Lung (tissue), 17 donors: ENCODE measurements at places on chromosomes 1 and 21.

DNA sequence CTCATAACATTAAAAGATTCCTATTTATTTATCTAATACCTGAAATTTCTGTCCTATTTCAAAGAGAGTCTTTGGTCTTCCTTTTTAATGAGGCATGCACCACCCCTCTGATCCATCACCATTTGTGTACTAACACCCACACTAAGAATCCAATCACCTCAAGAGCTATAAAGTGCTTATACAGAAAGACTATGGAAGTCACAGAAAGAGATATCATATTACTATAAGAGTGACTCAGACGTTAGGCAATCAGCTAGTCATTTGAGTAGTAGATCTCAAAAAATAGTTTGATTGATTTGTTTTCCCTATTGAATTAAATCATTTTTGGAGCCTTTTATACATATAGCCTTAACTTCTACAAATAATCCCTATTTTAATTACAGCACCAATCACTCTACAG lies 46.1 kb downstream of the NME7 start:
- no peak for DNase-seq

GRCh38 chr1:41751804-41752513 lies 166.8 kb downstream of the HIVEP3 start:
- DNase-seq = no peak

GRCh38 chr1:244458781-244459180 lies 2.3 kb upstream of the CATSPERE start:
- no peak for DNase-seq

- peak; percentile 63 for DNase-seq
Measured at GRCh38 chr1:195637539-195637938, 970.7 kb downstream of the KCNT2 start.

DNA sequence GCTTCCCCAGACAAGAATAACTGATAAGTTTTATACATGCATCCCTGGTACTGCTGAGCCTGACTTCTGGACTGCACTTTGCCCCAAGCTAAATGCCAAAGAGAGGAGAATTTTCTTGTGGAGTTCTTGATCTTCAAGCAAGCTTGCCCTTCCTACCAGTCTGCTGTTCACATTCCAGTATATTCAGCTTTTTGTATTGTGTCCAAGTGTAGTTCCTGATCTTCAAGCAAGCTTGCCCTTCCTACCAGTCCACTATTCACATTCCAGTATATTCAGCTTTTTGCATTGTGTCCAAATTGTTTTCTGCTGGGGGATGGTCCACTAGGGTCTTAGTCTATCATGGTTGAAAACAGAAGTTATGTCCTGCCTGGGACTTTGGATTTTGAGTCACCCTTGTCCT lies 894 bp upstream of the TSEN15 start:
- DNase-seq = no peak

DNA sequence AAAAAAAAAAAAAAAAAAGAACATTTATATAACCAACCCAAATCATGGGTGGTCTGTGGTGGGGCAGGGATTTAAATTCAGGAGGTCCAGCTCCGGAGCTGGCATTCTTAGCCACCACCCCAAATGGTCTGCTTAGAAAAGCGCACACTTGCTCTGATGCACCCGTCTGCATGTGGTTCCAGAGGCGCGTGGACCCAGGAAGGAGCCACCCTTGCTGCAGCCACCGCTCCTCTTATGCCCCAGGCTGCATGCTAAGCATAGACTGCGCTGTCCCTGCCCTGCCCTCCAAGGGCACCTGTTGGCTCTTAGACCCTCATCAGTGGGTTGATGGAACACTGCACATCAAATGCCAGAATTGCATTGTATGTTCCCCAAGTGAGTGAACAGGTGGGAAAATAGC lies 41.4 kb downstream of the ATP5PO start:
- no peak for DNase-seq

GRCh38 chr1:43002116-43002515 lies 43.4 kb upstream of the SLC2A1 start:
- DNase-seq = no peak

GRCh38 chr1:61655453-61655852 lies 69.5 kb downstream of the TM2D1 start:
- DNase-seq = no peak

GRCh38 chr1:156627313-156627880 lies 8.2 kb downstream of the HAPLN2 start:
- DNase-seq = peak; percentile 39

GRCh38 chr1:110210604-110211495 lies 736 bp downstream of the KCNC4 start:
- DNase-seq = peak; percentile 37

GRCh38 chr1:53125623-53126360 lies 16.6 kb downstream of the SLC1A7 start:
- peak; percentile 50 for DNase-seq

- no peak for DNase-seq
Measured at GRCh38 chr21:24223624-24224023, 1383.7 kb downstream of the MRPL39 start.

DNA sequence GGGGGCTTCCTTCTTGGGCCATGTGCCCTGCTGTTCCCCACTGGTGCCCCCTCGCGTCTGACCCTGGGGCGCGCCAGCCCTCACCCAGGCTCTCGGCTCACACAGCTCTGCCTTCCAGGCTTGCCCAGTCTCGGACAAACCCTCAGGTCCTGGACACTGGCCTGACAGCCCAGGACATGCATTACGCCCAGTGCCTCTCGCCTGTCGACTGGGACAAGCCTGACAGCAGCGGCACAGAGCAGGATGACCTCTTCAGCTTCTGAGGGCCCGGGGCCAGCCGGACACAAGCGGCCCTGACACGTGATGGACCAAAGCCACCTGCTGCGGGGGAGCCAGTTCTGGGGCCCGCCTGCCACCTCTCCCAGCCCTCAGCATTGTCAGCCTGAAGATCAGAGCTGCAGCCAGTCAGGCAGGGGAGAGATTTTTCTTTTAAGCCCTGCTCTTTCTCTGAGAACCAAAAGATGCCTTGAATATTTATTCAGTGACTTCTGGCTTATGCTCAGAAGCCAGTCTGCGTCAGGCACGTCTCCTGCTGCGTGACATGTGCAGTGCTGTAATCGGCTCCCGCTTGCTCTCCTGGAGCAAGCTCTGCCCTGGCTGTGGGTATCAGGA lies 23.4 kb downstream of the LDLRAP1 start:
- no peak for DNase-seq

GRCh38 chr1:225653463-225654276 lies 747 bp upstream of the ENAH start:
- DNase-seq = peak; percentile 82

DNA sequence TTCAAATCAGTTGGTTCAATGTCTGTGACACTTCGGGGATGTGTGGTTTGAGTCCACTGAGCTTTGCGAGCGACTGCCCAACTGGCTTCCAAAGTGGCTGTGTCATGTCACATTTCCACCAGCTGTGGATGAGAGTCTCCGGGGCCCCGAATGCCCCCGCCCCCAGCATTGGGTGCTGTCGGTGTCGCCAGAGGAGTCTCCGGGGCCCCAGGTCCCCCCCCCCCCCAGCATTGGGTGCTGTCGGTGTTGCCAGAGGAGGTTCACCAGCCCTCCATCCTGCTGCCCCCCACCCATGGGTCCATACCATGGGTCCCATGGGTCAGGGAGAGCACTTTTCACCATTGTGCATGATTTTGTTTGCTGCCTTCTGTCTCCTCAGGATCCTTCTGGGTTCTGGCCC lies 9.0 kb upstream of the SMYD3 start:
- no peak for DNase-seq

DNA sequence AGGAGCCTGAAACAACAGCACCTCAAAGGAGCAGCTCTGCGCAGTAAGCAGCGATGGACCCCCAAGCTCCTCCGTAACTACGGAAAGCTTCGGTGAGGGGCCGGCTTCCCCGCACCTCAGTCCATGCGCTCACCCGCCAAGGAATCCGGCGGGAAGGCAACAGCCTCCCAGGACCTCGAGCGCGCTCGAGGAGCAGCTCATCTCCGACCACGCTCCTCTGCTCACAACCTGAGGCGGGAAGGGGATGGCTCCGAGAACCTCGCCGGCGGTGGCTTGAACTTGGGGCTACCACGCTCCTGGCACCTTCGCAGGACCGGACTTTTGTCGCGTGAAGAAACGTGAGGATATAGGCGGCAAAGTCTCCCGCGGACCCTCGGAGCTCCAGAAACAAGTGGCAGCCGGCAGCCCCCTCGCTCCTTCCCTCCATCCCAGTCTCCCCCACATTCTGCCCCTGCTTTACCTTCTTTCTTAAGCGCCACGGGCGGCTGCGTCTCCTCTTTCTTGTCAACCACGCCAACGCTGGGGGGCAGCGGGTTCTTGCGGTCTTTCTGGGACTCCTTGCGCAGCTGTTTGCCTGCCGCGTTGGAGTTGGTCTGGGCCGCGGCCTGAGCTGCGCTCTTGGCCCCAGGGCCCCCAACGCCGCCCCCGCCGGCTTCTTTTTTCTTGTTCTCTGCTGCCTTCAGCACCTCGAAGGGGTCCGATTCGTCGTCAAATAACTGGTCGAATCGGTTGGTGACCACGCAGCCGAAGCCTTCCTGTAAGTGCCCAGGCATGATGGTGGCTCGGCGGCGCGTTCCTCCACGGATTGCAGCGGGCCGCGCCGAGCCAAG lies 459 bp downstream of the SERBP1 start:
- DNase-seq = peak; percentile 40

DNA sequence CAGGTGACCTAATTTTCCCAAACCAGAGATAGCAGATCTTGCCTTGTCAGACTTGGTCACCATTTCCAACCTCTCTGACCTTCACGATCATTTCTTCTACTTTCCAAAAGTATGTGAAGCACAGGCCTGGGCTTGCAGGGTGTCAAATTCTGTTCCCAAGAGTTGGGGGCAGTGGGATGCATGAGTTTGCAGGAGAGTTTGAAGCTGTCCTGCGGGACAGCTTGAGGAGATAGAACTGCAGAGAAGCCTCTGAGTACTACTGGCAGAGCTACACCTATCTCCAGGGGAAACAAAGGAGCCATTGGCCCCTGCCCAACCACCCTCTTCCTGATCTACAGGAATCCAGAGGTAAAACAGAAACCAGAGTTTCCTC lies 11.3 kb downstream of the TXNIP start:
- DNase-seq = no peak

- no peak for DNase-seq
Measured at GRCh38 chr1:228898582-228898992, 163.3 kb downstream of the RHOU start.

GRCh38 chr1:187631381-187631675 lies 802.6 kb downstream of the PLA2G4A start:
- DNase-seq = no peak

DNA sequence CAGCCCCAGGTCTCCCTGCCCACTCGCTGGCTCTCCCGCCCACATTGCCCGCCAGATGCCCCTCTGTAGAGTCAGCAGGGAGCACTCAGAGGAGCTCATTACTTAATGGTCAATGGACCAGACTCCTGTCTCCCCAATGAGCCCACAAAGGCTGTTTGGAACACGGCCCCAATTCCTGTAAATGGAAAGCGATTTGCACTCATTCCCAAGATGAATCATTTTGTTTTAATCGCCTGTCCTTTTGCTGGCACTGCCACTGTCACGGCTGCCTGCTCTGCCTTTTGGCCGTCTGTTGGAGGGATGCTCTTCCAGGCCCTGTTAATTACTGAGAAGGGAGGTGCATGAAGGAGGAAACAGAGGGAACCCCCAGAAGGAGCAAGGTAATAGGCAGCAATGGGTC lies 44.8 kb upstream of the ATP2B4 start:
- no peak for DNase-seq

DNA sequence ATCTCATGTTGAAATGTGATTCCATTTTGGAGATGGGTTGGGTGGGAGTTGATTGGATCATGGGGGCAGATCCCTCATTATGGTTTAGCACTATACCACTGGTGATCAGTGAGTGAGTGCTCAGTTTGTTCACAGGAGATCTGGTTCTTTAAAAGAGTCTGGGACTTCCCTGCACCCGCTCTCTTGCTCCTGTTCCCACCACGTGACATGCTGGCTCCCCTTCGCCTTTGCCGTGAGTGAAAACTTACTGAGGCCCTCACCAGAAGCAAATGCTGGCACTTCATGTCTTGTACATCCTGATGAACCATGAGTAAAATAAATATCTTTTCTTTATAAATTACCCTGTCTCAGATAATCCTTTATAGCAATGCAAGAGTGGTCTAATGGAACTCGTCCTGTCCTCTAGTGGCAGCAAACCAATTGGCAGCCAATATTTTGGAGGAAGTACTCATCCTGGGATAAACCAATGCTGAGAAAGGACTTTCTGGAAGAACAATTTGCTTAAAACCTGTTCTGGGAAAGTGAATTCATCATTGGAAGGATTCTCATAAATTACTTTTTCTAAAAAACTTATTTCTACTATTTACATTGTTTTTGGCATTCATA lies 27.8 kb upstream of the CYP4A11 start:
- DNase-seq = no peak

- DNase-seq = no peak
Measured at GRCh38 chr1:178607718-178608408, 95.0 kb downstream of the TEX35 start.

DNA sequence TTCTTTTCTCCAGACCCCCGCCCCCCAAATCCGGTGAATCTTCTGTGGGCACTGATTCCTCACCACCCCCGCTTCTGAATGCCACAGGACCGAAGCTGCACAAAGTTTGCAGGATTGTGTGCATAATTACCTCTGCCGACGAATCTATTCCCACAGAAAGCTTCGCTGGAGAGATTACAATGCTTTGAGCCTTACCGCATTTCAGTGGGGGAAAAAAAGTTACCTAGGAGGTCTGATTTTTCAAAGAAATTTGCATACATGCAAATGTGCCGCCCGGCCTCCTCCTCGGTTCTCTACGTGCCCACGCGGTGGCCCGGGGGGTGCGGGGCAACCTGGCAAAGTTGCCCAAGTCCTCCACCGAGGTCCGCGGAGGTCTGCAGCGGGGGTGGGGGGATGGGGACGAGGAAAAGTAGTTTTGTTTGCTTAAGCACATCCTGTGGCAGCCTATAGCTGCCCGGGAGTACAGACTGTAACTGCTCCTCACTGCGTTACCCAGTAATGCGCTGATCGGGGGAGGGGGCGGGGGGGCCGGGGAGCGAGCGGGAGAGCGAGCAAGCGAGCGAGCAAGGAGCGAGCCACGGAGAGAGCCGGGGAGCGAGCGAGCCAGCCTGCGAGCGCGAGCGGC lies 563 bp upstream of the NFIA start:
- DNase-seq = peak; percentile 91

DNA sequence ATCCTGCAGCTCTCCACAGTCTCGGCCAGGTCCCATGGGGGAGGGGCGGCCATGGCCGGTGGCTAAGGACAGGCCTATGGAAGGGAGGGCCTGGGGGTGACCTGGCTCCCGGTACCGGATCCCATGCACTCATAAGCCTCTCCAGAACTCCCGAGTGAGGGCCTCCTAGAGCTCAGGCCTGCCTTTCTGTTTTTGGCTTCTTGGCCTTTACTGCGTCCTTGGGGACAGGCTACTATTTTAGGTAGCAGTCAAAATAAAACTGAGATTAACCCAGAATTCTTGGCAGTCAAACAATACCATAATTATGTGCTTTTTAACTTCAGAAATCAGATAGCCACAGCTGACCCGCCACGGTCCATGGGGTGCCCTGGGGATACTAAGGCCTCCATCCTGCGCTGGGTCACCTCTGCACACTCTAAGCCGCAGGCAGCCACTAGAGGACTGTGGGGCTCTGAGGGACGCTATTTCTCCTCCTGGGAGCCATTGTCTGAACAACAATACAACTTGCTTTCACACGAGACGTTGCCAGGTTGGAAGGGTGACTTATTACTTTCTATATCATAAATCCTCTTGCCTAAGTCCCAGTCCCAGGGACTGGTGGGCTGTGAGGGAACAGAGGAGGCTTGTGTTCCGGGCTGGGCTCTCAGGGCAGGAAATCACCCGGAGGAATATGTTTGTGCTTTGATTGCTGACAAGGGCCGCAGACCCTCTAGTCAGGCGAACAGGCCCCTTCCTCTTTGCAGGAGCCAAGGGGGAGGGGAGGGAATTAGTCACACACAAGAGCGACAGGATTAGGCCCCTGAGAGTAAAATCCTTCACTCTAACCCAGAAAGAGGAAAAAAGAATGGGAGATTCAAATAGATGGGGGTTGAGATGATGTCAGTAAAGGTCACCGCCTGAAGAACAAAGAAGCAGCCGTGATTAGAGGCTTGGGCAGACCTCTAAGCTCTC lies 40.7 kb upstream of the BCAR3 start:
- DNase-seq = peak; percentile 62
